Sigmoid colon (tissue), 7 donors: ENCODE measurements at places on chromosomes 7 and 10.

GRCh38 chr10:89030791-89031190, 40.2 kb downstream of the FAS start:
- DNase-seq: no peak

GRCh38 chr7:6130007-6130587, 98.9 kb downstream of the ANKRD61 start:
- no peak for DNase-seq

DNA sequence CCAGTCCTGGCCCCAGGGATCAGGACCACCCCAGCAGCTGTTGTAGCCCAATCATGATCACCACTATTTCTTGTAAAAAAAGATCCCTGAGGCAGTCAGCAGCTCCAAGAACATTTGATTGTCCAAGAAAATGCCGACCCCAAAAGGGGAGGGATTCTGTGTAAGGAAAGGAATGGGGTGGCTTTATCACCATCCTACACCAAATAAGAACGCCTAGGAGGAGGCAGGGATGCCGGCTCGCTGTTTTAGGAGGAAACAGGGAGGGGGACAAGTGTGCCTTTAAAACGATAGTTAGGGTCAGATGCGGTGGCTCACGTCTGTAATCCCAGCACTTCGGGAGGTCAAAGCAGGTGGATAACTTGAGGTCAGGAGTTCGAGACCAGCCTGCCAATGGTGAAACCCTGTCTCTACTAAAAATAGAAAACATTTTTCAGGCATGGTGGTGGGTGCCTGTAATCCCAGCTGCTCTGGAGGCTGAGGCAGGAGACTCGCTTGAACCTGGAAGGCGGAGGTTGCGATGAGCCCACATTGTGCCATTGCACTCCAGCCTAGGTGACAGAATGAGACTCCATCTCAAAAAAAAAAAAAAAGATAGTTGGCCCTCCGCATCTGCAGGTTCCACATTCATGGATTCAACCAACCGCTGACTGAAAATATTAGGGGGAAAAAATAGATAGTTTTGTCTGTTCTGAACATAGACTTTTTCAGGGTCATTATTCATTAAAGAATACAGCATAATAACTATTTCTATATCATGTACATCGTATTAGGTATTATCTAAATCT, 63.6 kb downstream of the PDIA4 start:
- DNase-seq: no peak

DNA sequence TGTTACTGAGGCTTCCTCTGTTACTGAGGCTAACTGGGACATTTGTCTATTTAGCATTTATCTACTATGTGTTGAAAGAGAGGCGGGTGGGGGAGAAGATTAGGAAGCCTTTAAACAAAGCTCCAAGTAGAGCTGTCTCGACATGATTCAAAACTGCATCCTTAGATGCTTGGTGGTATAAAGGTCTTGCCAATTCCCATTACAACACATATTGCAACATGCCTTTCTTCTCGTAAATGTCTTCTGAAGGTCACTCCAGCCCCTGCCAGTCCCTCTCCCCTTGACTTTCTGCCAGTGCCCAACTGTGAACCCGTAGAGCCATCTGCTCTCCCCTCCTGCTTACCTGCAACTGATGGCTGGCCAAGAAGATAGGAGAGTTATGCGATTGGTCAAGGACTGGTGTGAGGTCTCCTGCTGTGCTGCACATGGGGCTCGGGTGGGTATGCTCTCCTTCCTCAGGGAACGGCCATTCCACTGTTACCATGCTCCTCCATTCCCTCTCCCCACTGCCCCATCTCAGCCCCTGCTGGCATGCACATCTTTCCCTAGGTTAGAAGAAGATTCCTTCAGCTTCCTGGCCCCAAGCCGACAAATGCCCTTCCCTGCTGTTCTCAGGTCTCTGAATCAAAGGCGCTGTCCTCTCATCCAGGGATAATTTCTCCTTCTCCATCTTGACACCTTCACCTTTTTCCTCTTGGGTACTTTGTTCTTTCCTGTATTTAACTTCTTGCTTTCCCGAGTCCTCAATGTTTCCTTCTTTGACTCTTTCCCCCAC, 43.6 kb upstream of the ZNF32 start:
- no peak for DNase-seq

GRCh38 chr7:28748933-28749584, 209.1 kb downstream of the TRIL start:
- no peak for DNase-seq

DNA sequence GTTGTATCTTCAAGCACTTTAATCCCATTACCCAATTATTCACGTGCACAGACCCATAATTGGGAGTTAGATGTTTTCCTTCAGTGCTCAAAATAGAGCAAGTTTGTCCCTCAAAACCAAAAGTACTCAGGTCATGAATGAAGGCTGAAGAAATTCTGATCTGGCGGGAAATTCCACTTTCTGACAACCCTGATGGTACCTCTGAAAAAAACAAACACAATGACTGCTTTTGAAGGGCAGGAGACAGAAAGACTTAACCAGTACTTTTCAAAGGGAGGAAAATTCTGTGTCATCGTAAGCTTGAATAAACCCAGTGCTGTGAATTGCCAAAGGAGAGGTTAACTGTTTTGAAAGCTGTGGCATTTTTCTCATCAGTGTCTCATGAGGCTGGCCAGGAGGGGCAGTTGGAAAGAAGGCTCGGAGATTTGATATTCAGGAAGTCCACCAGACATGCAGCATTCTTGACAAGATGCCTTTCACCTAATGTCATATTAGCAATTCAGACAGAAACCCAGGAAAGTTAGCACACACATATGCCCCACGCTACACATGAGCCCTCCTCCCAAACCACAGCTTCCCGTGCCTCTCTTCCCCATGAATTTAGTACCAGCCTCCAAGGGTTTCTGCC, 347.0 kb downstream of the KCNMA1 start:
- DNase-seq: peak; percentile 17

- no peak for DNase-seq
Observed at GRCh38 chr10:65219444-65219843, 1698.2 kb downstream of the REEP3 start.

DNA sequence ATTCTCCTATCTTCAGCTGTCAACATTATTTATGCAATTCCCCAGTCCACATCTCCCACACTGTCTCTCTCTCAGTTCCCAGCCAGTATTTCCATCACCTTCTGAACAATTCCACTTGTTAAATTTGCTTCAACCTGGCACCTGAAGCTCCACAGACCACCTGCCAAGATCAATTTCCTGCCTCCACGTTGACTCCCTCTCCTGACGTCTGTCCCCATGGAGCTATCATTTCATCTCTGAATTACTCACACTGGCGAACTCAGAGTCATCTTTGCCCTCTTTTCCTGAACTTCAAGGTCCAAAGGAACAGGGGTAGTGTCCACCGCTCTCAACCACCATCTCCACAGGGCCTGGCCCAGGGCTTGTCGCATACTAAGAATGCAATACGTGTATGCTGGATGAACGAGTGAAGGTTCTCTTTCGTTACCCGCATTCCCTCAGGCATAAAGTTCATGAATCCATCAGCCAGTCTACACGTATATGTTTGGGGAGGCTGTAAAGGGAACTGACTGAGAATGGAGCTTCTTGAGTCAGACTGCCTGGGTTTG, 183.3 kb downstream of the JCAD start:
- DNase-seq: no peak

- DNase-seq: no peak
Observed at GRCh38 chr10:100522107-100522801, 2.6 kb upstream of the SEC31B start.

GRCh38 chr10:13414855-13415254, 66.8 kb upstream of the SEPHS1 start:
- DNase-seq: no peak

DNA sequence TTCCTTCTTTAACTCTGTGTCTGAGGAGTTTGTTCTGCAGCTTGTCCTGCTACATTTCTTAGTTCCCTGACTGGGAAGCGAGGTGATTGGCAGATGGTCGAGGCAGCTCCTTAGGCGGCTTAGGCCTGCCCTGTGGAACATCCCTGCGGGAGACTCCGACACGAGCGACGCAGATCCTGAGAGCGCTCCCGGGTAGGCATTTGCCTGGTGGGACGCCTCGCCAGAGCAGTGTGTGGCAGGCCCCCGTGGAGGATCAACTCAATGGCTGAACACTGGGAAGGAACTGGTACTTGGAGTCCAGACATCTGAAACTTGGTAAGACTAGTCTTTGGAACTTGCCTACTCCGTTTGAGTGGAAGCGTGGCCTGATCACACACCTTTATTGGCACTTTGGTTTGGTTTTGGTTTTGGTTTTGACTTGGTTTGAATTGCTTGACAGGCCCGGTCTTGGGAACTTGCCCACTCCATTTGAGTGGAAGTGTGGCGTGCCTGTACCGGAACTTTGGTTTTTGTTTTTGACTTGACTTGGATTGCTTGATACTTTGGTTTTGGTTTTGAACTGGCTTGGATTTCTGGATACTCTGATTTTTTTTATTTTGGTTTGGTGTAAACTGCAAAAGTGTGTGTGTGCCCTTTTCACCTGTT, 42.6 kb downstream of the MAP3K8 start:
- no peak for DNase-seq

- DNase-seq: peak; percentile 20
Observed at GRCh38 chr7:157890921-157891401, 554.2 kb downstream of the DNAJB6 start.

- no peak for DNase-seq
Observed at GRCh38 chr10:122939856-122940543, 14.0 kb downstream of the C10orf88 start.

DNA sequence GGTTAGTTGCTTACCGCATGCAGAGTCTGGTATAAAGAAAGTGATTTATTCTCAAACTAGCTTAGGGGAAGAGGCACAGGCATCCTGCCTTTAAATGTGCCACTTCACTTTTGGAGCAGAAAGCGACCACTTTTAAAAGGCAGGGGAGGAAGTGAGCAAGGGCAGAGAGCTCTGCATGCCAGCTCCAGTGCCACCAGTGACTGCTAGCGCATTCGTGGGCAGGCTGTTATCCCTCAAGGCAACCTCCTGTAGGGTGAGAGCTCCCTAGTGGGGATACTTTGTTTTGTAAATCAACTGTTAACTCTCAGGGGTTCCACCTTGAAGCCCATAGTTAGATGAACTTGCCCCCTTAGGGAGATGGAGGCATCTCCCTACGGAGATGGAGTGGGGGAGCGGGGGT, 29.4 kb upstream of the GRB10 start:
- no peak for DNase-seq

- no peak for DNase-seq
Observed at GRCh38 chr7:146117576-146117975, 975 bp downstream of the CNTNAP2 start.

- DNase-seq: no peak
Observed at GRCh38 chr10:339038-339391, 203.8 kb downstream of the ZMYND11 start.

DNA sequence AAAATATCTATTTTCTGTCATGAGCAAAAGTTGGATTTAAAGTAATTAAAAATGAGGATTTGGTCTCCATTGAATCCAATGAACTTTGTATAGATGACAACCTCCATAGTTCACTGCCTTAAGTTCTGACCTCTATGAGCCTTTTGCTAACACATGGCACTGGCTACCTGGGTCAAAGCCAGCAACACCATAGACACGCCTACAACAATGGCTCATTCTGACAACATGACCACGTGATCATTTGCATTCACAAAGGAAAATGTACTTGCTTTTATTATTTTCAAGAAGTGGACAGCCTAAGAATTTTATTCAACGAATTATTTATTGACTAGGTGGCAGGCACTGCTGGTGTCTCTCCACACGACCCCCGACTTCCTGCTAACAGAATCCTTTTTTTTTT, 90.6 kb downstream of the CARD11 start:
- DNase-seq: peak; percentile 3

DNA sequence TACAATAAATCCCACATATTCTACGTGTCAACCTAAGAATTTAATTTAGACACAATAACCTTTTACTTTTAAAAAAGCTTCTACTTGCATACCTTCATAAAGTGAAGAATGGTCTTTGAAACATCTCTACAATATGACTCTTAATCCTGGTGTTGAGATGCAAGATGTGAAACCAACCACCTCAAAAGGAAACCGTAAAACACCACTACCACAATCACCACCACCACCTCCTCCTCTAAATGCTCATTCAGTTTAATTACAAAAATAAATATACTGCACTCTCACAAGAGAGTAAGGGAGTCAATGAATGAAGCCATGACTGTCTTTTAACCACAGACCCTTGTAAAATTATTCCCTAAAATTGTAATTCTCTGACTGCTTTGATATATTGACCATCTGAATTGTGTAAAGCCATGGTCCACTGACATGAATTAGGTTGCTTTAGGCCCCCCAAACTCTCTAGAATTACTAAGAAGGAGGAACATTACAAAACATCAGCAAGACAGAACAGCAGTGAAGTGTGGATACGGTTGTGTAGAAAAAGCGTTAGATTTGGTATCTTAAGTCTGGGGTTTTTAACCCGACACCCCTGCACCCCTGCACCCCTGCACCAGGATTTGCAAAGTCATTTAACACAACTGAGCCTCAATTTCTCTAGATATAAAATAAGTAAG, 171.4 kb downstream of the SFMBT2 start:
- no peak for DNase-seq

GRCh38 chr7:26061678-26062603, 90.1 kb upstream of the NFE2L3 start:
- no peak for DNase-seq
